Activated naive CD8-positive, alpha-beta T cell treated with anti-CD3 and anti-CD28 coated beads, Interleukin-2, amount 50 U/mL, for 24 hours (primary cell): ENCODE measurements at places on chromosomes 4 and X.

GRCh38 chr4:4930677-4931076 is 71.2 kb downstream of the MSX1 start:
- no peak for DNase-seq

- DNase-seq: no peak
Measured at GRCh38 chrX:125101971-125102755, 217.5 kb upstream of the TEX13C start.

DNA sequence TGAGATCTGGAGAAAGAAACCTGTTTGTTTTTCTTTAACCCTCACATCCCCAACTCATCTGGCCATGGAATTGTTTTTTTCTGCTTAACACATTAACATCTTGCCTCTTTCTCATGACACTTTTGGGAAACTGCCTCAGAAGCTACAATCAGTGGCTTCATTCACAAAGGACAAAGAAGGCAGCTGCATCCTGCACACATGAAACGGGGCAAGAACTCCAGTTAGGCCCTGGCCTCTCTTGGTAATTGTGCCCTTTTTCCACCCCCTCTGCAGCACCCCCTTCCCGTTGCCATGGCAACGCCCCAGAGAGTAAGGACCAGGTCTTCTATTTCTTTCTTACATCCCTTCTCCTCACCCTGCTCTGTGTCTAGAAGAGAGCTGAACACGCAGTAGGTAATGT is 103.4 kb downstream of the PDGFRA start:
- DNase-seq: no peak

- DNase-seq: no peak
Measured at GRCh38 chrX:34879886-34880285, 62.7 kb upstream of the FAM47B start.

DNA sequence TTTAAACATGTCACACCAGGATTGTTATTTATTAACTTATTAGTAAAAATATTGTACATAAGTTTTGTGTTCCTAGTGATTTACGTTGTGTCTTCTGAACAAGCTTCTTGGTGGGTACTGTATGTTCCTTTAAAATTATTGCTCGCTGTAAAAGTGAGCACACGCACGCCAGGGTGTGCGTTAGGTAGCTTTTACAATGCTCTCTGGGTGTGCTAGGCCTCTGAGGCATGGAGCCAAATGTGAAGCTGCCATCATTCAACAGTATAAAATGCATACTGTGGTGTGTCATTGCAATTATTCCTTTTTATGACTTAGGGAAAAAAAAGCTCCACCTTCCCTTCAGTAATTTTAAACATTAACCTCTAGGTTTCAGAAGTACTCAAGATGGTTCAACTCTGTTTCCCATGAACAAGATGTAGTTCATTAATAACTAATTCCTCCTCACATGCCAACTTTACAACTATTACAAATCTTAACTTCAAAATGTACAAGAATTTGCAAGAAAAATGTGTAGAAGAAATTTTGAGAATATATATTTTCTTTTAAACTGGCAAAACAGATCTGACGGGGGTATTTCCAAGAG is 42.4 kb downstream of the ATOH1 start:
- no peak for DNase-seq

GRCh38 chr4:138184886-138185285 is 57.3 kb downstream of the SLC7A11 start:
- no peak for DNase-seq

DNA sequence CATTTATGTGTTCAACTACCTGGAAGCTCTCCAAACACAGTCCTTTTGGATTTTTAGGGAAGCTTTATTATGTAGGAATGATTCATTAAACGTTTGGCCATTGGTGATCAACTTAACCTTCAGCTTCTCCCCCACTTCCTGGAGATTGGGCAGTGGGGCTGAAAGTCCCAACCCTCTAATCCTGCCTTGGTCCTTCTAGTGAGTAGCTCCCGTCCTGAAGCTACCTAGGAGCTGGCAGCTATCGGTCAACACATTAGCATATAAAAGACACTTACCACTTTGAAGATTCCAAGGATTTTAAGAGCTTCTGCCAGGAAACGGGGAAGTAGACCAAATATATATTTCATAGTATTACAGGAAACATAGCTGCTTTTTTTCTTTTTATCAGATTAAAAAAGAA is 69.7 kb downstream of the MCUB start:
- DNase-seq: no peak

DNA sequence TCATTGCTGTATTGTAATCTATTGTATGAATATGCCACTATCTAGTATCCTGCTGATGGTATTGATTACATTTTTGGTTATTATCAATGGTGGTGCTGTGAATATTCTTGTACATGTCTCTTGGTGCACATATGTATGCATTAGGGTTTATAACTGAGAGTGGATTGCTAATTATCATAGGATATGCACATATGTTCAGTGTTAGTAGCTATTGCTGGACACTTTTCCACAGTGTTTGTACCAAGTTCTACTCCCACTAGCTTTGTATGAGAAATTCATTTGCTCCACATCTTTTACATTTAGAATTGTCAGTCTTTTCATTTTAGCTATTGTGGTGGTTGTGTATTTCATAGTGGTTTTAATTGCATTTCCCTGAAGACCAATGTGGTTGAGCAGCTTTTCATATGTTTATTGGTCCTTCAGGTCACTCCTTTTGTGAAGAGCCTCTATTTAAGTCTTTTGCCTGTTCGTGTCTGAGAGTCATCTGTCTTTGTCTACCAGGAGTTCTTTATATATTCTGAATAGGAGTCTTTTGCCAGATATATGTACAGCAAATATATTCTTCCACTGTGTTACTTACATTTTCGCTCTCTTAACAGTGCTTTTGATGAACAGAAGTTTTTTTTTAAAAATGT is 87.1 kb downstream of the TBC1D19 start:
- DNase-seq: no peak

DNA sequence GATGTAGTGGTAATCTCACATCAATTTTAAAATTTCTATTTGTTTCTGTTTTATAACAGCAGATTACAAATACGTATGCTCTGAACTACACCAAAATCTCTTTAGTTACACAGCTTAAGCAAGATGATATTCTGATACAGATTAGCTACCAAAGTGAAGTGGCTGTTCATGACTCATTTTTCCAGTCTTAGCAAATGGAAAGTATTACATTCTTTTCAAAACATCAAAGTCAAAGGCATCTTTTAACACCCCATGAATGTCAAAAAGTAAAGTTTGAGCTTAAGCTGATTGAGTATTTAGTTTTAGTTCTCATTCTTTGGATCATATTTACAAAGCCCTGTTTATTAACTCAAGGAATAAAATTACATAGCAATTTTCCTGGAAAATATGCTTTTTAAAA is 6.6 kb upstream of the HPGDS start:
- DNase-seq: no peak

- DNase-seq: no peak
Measured at GRCh38 chr4:146311238-146311970, 97.1 kb downstream of the REELD1 start.

- DNase-seq: no peak
Measured at GRCh38 chr4:75287738-75288517, 226.3 kb downstream of the RCHY1 start.

DNA sequence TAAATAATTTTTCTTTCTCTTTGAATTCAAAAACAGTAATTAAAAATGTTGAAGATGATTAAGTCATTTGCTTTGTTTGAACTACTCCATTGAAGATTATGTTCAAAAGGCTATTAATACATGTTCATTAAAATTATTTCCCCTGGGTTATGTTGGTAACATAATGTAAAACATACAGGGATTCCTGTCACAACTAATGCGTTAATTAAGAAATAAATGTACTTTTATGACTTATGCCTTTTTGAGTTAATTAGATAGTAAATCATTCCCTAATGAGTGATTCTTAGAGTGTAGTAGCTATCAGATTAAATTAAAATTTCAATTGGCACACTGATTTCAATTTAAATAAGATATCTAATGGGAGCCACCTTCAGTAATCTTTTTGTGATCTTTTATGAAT is 549.1 kb downstream of the ANKRD50 start:
- DNase-seq: no peak

GRCh38 chr4:6905516-6906445 is 3.8 kb upstream of the TBC1D14 start:
- no peak for DNase-seq

GRCh38 chr4:155047755-155048154 is 160.7 kb upstream of the NPY2R start:
- no peak for DNase-seq

GRCh38 chrX:121496966-121497365 is 449.6 kb downstream of the GLUD2 start:
- no peak for DNase-seq

DNA sequence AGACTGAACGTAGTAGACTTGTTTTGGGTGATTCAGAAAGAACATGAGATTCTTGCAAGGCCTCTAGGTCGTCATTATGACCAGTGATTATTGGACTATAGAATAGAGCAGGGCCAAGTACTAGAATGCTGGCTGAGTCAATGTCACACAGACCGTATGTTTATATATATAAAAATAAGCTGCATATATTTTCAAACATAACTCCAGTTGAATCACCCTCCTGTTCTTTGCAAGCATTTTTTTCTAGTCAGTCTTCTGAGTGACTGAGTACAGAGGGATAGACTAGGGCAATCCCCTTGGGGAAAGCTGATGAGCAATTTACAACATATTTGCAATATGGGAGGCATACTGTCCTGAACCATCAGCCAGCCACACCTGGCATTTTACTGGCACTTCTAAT is 48.4 kb upstream of the PRPS1 start:
- DNase-seq: no peak

DNA sequence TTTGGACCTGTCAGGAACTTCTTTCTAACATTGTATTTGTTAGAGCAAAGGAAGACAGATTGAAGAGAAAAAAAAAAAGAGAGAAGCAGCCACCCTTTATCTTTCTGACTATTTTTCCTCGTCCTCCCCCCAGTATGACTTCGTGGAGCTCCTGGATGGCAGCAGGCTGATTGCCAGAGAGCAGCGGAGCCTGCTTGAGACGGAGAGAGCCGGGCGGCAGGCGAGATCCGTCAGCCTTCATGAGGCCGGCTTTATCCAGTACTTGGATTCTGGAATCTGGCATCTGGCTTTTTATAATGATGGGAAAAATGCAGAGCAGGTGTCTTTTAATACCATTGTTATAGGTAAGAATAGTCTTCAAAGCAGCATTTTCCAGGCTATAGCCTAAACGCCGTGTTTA is 237.7 kb downstream of the DCTD start:
- DNase-seq: no peak

DNA sequence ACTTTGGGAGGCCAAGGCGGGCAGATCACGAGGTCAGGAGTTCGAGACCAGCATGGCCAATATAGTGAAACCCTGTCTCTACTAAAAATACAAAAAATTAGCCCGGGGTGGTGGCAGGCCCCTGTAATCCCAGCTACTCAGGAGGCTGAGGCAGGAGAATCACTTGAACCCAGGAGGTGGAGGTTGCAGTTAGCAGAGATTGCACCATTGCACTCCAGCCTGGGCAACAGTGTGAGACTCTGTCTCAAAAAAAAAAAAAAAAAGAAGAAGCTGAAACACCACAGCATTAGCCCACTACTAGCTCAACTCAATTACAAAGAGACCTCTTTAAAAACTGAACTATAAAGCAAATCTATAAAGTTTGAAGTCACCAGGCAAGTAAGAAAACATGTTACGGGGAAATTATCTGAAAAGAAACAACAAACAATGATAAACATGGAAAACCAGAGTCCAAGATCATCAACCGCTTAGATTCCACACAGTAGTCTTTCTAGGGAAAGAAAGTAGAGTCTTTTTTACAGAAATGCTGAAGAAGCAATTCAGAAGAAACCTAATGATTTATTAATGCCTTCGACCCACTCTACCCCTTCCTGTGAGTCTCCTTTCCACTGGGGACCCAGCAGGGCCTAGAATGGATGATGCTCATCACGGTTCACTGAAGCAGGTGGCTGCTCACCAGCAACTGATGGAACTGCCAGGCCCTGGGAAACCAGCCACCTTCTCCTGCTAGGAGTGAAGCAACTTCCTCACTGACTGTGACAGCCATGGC is 6.6 kb downstream of the SAT1 start:
- DNase-seq: no peak

GRCh38 chr4:100657187-100657586 is 139.4 kb upstream of the EMCN start:
- DNase-seq: no peak

DNA sequence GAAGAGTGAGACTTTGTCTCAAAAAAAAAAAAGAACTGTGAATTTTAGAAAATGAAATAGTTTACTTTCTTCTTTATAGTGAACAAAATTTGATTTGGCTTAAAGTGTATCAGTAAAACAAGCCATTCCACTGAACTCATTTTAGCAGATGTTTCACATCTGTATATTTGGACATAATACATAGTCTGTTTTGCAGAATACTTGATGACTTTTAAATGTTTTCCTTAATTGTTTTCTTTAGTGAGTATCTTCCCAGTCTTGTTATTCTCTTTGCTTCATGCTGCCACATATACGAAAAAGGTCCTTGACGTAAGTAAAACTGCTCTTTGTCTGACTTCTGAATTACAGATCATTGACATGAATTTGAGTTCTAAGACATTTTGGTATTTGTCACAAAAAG is 8.3 kb downstream of the TMEM33 start:
- no peak for DNase-seq

DNA sequence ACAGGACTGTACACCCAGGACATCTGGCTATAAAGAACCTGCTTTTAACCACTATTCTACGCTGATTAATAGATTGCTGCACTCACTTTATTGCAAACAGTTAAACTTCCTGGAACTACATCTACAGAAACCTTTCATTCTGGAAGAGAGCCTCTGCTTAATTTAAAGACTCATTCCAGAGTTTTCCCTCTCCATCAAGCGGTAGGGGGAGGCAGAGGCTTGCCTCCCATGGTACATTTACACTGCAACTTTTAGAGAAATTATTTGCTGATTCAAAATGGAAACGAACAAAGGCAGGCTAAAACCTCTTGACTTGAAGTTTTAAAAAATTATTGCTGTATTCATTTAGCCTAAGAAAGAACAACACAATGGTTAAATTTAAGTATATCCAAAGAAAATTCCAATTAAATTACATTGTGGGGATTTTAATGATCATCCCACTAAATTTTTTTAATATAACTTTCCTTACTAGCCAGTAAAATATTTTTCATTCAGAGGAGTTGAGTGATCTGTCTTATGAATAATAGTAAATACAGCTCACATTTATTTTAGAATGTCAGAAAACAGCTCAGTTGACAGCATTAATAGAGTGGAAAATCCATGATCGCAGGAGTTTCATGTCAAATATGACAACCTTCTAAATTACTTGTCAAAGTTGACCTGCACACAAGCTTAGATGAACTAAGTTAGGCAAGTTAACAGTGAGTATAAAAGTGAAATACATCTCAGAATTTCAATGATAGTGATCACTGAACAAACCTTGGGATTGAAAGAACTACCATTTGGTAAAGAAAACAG is 46.3 kb upstream of the PCDH10 start:
- DNase-seq: no peak

- DNase-seq: no peak
Measured at GRCh38 chr4:2141022-2141761, 82.1 kb downstream of the NAT8L start.

- DNase-seq: no peak
Measured at GRCh38 chrX:43861750-43862149, 20.5 kb downstream of the MAOB start.
